ENCODE measurements at places on chromosomes 16 and 17. TPM values are rescaled to one million over a fixed set of nuclear protein-coding genes. Genes with fewer than 3 reads are reported as not detected.

The ZFP3 gene
- 3.3 TPM for total RNA-seq

The PPP1R1B gene
- 1.8 TPM for total RNA-seq

The LGALS3BP gene
- total RNA-seq: 66.1 TPM

The CCL11 gene
- 0.33 TPM for total RNA-seq

The GPR179 gene
- total RNA-seq: 0.05 TPM

The NOXO1 gene
- total RNA-seq: 2.2 TPM

The MC1R gene
- 0.99 TPM for total RNA-seq

The AANAT gene
- not detected for total RNA-seq

The KIF18B gene
- 3.5 TPM for total RNA-seq

The BAIAP3 gene
- total RNA-seq: 0.52 TPM

Data from thymus (tissue), 14 donors.